Sigmoid colon (tissue), 7 donors: ENCODE measurements at places on chromosomes 2 and 18.

DNA sequence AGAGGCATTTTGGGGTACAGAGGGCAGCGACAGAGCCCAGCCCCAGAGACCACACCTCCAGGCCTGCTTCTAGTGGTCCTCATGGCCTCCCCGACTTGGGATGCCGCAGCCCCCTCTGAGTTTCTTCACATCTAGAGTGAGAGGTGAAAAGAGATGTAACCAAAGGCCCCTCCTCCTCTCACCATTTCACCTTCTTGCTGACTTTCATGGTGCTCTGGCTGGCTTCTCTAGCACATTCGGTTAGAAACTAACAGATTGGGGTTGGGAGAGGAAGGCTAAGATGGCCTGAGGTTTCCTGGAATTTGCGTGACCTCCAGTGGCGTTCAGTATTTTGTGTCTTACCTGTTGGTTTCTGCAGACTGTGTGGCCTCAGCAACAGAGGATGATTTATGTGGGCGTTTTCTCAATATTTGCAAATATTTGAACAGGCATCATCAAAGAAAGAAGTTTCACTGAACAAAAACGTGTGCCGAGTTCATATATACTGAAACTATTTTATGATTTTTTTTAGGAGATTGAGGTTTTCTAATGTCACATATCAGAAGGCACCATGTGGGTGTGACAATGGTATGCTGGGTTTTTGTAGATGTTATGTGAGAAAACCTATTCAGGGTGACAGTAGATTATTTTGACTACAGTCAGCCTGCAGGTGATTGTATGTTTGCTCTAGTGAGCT is 69.9 kb upstream of the BCL2L11 start:
- no peak overlapping the region for H3K27ac ChIP-seq
- H3K4me1 ChIP-seq = no peaks in the 10 kb centered on the region
- no peak for DNase-seq
- no peaks in the 10 kb centered on the region for H3K27me3 ChIP-seq

GRCh38 chr2:55156326-55156725 is 75.8 kb downstream of the CLHC1 start:
- peak overlapping the region; percentile 71 for H3K27ac ChIP-seq
- H3K36me3 ChIP-seq = no peaks in the 10 kb centered on the region
- H3K4me3 ChIP-seq = no peak overlapping the region
- H3K4me1 ChIP-seq = peaks cover 87% of the 10 kb centered on the region
- H3K27me3 ChIP-seq = no peaks in the 10 kb centered on the region

DNA sequence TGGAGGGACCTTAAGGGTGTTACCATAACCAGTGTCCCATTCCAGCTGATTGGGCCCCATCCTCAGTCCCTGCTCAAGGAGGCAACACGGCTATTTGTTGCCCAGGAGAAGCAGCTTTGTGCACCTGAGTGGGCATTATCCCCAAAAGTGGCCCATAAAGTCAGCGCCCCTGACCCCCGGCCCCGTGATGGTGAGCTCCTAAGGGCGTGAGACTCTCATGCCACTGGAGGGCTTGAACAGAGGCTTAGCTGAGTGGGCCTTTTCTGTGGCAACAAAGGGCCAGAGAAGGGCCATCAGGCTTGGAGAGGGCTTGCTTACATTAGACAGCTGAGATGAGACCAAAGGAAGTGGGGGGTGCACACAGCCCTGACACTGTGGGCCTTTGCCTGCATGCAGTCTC is 99.2 kb upstream of the RAB6C start:
- H3K36me3 ChIP-seq = no peaks in the 10 kb centered on the region
- H3K27me3 ChIP-seq = no peaks in the 10 kb centered on the region
- DNase-seq = no peak
- H3K4me3 ChIP-seq = no peak overlapping the region
- H3K4me1 ChIP-seq = no peaks in the 10 kb centered on the region

DNA sequence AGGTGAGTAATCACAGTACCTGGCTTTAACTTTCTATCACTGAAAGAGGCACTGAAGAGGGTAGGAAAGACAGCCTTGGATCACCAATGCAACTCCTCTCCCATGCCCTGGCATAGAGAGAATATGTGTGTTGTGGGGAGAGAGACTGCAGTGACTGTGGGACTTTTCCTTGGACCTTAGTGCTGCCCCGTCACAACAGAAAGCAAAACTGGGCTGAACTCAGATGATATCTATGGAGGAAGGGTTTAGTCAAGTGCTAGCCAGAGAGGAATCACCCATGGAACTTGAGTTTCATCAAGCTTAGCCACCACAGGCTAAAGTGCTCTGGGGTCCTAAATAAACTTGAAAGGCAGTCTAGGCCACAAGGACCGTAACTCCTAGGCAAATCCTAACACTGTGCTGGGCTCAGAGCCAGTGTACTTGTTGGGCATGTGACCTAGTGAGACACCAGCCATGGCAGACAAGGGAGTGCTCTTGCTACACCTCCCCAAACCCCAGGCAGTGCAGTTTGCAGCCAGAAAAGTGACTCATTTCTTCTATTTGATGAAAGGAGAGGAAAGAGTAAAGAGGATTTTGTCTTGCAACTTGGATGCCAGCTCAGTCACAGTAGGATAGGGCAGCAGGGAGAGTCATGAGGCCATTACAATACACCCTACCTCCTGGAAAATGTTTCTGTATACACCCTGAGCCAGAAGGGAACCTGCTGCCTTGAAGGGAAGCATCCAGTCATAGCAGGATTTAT is 105.8 kb upstream of the SPOPL start:
- no peak overlapping the region for H3K4me3 ChIP-seq
- no peaks in the 10 kb centered on the region for H3K36me3 ChIP-seq
- no peaks in the 10 kb centered on the region for H3K27me3 ChIP-seq
- DNase-seq = no peak
- no peak overlapping the region for H3K27ac ChIP-seq

DNA sequence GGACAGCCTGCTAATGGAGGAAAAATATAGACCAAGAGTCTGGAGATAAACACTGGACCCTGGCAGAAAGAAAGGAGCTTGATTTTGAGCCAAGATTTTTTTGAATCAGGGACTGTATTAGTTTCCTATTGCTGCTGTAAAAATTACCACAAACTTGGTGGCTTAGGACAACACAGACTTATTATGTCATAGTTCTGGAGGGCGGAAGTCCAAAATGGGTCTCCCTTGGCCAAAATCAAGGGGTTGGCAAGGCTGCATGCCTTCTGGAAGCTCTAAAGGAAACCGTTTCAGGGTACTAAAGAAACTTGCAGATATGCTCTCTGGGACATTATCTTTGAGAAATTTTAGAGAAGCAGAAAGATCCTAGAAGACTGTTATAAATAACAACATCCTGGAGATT is 140.1 kb downstream of the BABAM2 start:
- H3K27me3 ChIP-seq = no peaks in the 10 kb centered on the region
- no peak overlapping the region for H3K27ac ChIP-seq
- no peak for DNase-seq
- H3K4me1 ChIP-seq = no peaks in the 10 kb centered on the region

- peak; percentile 98 for DNase-seq
- peak overlapping the region; percentile 56 for H3K27ac ChIP-seq
- no peaks in the 10 kb centered on the region for H3K27me3 ChIP-seq
- H3K4me3 ChIP-seq = no peak overlapping the region
- H3K36me3 ChIP-seq = no peaks in the 10 kb centered on the region
- H3K4me1 ChIP-seq = no peaks in the 10 kb centered on the region
These were observed 7.7 kb upstream of the YWHAQ start for GRCh38 chr2:9638532-9638931.

- H3K4me1 ChIP-seq = peaks cover 3% of the 10 kb centered on the region
- H3K36me3 ChIP-seq = no peaks in the 10 kb centered on the region
- no peak overlapping the region for H3K4me3 ChIP-seq
These were observed 73.3 kb upstream of the MCFD2 start for GRCh38 chr2:46988733-46989481.

- peaks cover 16% of the 10 kb centered on the region for H3K4me1 ChIP-seq
- no peak for DNase-seq
- no peaks in the 10 kb centered on the region for H3K36me3 ChIP-seq
These were observed 451.4 kb upstream of the SLC14A2 start for GRCh38 chr18:45163871-45164270.

DNA sequence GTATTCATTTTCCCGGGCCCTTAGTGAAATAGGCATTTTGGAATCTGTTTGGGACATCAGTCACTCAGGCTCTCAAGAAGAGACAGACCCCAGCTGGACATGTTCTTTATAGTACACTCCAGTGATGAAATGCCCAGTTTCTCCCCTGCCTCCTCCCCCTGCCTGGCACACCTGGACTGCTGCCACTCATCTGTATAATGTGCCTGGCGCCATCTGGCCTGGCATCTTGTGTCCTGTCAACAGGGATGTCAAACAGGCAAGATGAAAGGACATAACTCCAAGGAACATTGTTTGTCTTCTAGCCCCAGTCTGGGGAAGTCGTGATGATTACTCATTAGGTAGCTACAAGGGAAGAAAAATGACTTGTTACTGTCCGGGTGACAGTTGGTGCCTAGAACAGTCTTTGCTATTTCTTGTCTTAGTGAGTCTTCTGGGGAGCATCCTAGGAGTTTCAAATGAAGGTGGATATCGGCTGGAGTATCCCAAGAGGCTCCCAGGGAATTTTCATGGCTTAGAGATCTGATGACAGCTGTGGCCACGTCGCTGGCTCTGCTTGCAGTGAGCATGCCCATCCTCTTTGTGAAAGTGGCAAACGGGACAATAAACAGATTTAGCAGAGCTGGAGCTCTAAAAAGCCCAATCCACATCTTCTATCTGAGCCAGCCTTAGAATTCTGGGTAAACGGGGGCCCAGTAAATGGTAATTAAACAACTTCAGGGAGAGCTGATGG is 153.6 kb downstream of the ALK start:
- H3K4me1 ChIP-seq = peaks cover 7% of the 10 kb centered on the region
- H3K4me3 ChIP-seq = no peak overlapping the region
- H3K27me3 ChIP-seq = no peaks in the 10 kb centered on the region
- DNase-seq = no peak
- no peak overlapping the region for H3K27ac ChIP-seq

DNA sequence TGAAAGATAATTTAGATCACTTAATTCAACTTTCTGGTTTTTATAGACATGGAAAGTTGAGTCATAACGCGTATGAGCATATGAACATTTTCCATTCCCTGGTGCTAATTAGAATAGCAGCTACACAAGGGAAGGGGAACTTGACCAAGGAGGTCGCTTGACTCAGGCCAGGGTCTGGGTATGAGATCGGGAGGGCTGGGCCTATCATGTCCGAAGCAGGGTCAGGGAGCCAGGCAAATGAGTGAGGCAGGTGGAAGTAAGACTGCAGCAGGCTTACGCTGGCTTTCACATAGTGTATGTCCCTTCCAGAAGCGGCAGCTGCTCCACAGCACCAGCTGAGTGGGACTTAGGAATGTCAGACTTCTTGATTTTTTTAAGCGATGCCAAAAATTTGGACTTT is 14.7 kb downstream of the RALB start:
- peaks cover 5% of the 10 kb centered on the region for H3K4me1 ChIP-seq
- no peak overlapping the region for H3K27ac ChIP-seq
- no peak overlapping the region for H3K4me3 ChIP-seq
- DNase-seq = no peak

GRCh38 chr2:66571918-66572317 is 137.0 kb downstream of the MEIS1 start:
- peaks cover 55% of the 10 kb centered on the region for H3K4me1 ChIP-seq
- peak overlapping the region; percentile 98 for H3K27ac ChIP-seq
- no peak for DNase-seq
- no peak overlapping the region for H3K4me3 ChIP-seq
- no peaks in the 10 kb centered on the region for H3K27me3 ChIP-seq
- peaks cover 51% of the 10 kb centered on the region for H3K36me3 ChIP-seq

GRCh38 chr2:16218625-16219024 is 278.3 kb downstream of the MYCN start:
- no peaks in the 10 kb centered on the region for H3K36me3 ChIP-seq
- H3K4me3 ChIP-seq = no peak overlapping the region
- no peak for DNase-seq
- no peaks in the 10 kb centered on the region for H3K4me1 ChIP-seq
- H3K27ac ChIP-seq = no peak overlapping the region

DNA sequence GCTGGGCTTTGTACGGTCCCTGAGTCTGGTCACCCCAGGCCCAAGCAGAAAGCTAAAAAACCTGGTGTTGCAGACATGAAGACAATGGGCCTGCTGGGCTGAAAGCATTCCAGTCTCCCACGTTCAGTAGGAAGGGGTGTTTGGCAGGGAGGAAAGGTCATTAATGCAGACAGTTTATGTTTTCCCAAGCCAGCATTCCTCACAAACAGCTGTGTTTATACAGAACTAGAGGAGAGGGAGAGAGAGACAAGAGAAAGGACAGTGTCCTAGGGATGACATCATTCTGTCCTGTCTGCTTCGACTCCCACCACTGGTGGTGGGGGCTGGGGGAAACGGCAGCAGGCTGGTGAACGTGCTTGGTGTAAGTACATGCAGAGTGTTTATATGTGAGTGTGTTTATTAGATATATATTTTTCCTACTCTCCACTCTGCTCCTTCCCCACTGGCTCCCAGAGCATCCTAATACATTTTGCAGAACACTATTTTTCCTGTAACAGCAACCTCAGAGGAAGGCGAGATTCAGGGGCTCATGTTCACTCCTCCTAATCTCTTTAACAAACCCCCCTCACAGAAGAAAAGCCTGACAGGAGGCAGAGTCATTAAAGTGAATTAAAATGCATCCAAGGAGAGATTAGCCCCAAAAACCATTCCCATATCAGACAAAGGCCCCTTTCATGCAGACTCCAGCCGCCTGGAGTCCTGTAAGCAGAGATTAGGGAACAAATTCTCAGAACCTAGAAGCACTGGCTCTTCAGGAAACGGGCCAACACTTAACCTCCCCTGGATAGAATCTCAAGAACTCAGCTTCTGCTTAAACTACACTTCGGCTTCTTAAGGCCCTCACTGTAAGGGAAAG is 380.4 kb downstream of the TNS1 start:
- H3K27me3 ChIP-seq = no peaks in the 10 kb centered on the region
- DNase-seq = peak; percentile 85
- H3K27ac ChIP-seq = peak overlapping the region; percentile 92
- no peaks in the 10 kb centered on the region for H3K36me3 ChIP-seq
- no peak overlapping the region for H3K4me3 ChIP-seq

DNA sequence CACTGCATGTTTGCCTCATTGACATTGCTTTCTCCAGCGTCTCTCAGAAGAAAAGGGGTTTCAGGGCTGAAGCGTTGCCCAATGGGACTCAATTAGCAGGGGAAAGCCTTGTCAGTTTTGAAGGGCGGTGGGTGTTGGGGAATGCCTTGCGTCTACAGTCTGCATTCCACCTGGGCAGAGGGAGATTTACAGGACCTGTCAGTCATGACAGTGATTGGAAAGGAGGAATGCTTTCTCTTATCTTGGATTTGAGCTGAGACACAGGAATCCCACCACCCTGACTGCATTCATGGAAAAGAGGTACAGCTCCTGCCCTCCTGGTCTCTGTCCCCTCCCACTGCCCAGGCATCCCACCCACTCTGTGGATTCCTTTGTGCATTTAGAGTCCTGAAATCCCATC is 123.9 kb downstream of the ACKR3 start:
- H3K27ac ChIP-seq = no peak overlapping the region
- H3K4me3 ChIP-seq = no peak overlapping the region
- DNase-seq = no peak
- no peaks in the 10 kb centered on the region for H3K4me1 ChIP-seq
- no peaks in the 10 kb centered on the region for H3K36me3 ChIP-seq

DNA sequence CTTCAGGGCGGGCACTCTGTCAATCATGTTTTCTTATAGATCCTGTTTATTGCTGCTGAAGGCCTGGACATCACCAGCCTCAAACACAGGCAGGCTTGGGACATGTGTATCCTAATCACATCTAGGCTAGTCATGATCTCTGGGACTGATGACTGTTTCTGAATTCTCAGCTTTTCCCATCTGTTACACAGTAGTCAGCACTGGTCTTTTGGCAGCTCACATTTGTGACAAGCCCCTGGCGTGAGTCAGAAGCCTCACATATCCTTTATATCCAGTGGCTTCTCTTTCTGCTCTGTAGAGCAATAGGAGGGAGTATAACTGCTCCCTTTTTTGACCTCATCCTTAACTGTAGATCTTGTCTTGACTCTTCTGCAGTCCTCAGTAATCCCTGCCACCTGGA is 4.5 kb downstream of the SEMA4F start:
- peaks cover 11% of the 10 kb centered on the region for H3K4me1 ChIP-seq
- H3K4me3 ChIP-seq = no peak overlapping the region
- no peaks in the 10 kb centered on the region for H3K27me3 ChIP-seq
- DNase-seq = no peak
